ENCODE measurements at places on chromosomes 3 and 15. TPM values are rescaled to one million over a fixed set of nuclear protein-coding genes. Genes with fewer than 3 reads are reported as not detected.

The KBTBD12 gene
- not detected for total RNA-seq

The TMEM266 gene
- 0.05 TPM for total RNA-seq

The GOLGA8O gene
- 0.19 TPM for total RNA-seq

The CYP19A1 gene
- total RNA-seq, result 0.25 TPM

The GPR149 gene
- total RNA-seq, result not detected

The SYNM gene
- total RNA-seq, result 35.6 TPM

The MASP1 gene
- total RNA-seq, result 0.06 TPM

The CCR1 gene
- total RNA-seq, result not detected

The OXTR gene
- 11.7 TPM for total RNA-seq

The ASB14 gene
- not detected for total RNA-seq

All from A549 treated with DMSO at 1 μM for 4 hours (cell line).